Kasumi-1 (cell line): ENCODE measurements at places on chromosomes 4 and X.

DNA sequence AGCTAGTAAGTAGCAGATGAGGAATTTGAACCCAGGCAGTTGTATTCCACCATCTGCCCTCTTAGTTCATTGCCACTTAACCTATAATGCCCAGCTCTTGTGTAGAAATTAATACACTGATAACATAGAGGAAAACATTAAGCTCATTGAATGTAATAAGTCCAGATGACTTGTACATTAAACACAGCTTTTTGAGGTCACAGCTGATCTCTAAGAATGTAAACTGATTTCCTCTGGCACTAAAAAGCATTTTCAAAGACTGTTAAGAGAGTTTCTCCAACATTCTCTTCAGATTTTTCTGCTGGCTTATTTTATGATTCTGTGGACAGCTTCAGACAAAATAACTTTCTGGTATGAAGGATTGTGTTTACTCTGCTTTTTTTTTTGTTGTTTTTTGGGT, 42.7 kb downstream of the HPRT1 start:
- no peak for DNase-seq

DNA sequence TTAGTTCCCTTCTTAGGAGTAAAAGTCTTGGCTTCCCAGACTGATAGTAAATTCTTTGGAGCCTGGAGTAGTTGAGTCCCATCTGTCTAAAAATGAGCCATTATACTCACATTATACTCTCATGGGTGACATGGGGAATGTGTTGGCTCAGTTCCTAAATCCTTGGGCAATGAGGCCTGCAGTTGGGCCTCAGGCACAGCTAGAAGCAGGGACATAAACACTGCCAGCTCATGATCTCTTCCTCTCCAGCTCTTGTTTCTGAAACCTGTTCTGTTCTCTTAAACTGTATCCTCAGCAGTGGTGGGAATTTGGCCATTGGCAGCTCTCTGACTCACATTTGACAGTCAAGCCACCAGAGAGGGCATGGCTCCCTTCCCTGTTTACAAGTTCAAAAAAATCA, 212.5 kb downstream of the SPATA18 start:
- DNase-seq: peak; percentile 15

DNA sequence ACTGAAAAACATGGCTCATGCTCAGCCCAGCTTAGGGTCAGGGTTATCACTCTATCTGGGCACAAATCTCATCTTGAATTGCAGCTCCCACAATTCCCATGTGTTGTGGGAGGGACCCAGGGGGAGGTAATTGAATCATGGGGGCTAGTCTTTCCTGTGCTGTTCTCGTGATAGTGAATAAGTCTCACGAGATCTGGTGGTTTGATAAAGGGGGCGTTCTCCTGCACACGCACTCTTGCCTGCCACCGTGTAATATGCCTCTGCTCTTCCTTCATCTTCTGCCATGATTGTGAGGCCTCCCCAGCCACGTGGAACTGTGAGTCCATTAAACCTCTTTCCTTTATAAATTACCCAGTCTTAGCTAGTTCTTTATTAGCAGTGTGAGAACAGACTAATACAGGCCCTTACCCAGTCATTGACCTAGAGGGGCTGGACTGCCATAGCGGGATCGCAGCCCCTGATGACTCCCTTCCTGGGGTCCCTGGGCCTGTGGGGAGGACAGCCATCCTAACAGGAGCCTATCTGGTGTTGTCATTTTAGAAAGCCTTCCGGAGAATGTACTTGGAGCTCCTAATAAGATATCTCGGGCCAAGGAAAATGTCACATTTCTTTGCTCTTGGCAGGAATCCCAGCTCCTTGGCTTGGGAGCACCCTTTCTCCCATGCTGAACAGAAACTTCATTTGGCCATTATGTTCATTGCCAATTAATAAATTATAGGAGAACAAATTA, 112.6 kb downstream of the PHKA2 start:
- no peak for DNase-seq

DNA sequence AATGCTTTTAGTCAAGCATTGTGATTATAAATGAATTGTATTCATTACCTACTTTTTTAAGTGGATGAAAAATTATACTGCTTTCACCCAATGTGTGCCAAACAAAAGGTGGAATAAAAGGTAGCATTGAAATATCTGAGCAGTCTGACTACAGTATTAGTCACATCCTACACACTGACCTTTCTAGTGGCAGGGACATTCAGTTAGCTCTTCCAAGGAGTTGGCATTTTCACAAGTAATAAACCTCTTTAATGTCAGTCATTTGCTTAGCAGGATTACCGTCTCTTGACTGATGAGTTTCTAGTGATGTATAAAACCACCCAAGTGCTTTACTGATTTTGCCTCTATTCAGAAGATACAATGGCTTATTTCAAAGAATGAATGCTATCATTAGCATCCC, 687.9 kb downstream of the ARAP2 start:
- DNase-seq: no peak

GRCh38 chr4:103032574-103032973, 13.1 kb upstream of the SLC9B1 start:
- peak; percentile 83 for DNase-seq

DNA sequence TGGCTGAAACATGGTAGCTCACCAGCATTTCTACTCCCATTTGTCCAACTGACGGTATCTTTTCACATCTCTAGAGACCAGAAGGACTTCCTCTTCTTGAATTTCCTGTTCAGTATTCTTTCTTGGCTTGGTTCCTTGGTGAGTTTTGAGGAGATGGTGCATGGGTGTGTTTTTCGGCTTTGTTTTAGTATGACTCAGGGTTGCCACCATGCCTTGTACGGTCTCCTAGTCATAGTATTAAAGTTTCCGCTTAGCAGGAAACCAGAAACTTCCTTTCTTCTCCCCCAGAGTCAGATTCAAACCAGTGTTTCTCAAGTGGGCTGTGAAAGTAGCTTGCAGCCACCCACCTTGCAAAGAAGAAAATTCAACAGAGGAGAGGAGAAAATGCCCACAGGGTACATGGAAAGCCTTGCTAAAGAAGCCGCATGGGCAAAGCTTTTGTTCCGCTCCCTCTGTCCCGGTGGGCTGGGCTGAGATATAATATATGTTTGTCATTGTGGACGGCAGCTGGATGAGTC, 5.7 kb downstream of the CD99 start:
- DNase-seq: no peak

GRCh38 chr4:143617994-143618679, 82.3 kb downstream of the FREM3 start:
- DNase-seq: no peak

DNA sequence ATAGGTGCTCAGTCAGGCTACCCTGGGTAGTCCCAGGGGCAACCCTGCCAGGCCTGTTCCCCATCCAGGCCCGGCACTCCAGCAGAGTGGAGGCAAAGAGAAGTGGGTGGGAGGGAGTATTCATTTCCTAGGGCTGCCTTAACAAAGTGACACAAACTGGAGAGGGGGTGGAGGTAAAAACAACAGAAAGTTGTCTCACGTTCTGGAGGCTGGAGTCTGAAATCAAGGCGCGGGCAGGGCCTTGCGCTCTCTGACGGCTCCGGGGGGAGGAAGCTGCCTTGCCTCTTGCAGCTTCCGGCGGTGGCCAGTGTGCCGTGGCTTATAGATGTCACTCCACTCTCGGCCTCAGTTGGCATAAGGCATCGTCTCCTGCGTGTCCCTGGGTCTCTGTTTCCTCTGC, 90.8 kb downstream of the DCTD start:
- DNase-seq: peak; percentile 17

DNA sequence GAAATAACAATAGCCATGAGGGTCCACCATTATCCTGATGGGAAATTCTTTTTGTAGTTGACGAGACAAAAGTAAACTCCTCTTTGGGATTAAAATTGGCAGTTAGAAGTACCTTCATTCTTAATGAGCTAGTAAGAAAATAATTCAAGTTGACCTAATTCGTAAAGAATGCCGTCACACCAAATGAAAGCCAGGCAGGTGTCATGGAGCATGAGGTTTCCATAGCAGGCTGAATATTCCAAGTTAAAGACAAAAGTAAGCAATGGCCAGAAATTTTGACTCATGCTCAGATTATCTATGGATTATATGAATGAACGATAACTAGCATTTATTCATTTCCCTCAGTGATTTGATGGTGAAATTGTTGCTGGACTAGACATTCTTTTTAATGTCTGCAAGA, 192.2 kb upstream of the FAT1 start:
- no peak for DNase-seq

- no peak for DNase-seq
Measured at GRCh38 chrX:11458170-11458569, 165.0 kb downstream of the AMELX start.

DNA sequence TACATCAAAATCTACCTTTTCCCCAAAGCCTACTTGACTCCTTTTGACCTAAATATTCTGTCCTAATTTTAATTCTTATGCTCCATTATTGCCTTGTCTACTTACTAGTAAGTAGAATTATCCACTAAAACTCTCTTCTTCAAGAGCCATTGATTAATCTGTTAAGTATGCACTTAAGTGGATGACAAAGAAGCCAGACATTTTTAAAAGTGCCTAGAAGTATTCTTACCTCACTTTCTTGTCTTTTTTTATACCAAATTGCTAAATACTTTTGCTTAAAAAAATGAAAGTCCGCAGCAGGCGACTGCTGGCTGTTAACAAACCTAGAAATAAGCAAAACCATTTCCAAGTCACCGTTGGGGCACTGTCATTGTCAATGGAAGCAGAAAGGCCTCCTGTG, 20.1 kb upstream of the FRMPD4 start:
- no peak for DNase-seq

DNA sequence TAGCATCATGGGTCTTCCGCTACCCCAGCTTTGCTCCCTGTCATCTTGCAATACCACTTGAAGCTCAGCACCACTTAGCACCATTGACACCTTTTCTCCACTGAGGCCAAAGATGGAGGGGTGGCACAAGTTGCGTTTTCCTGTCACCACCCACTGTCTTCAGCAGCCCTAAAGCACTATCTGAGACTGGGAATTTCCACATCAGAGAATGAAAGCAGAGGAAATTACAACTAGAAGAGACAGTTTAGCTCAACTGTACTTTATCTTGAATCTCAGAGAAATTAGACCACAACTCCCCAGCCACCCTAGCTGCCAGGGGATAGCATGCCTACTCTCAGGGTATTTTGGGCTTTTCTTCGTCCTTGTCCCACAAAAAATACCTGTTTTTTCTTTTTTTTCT, 111.0 kb downstream of the DDIT4L start:
- DNase-seq: no peak

GRCh38 chrX:109739625-109740432, 6.8 kb upstream of the ACSL4 start:
- no peak for DNase-seq

GRCh38 chrX:35868501-35868900, 51.0 kb upstream of the CFAP47 start:
- DNase-seq: no peak

- DNase-seq: peak; percentile 10
Measured at GRCh38 chr4:140809676-140810075, 53.5 kb upstream of the TBC1D9 start.

DNA sequence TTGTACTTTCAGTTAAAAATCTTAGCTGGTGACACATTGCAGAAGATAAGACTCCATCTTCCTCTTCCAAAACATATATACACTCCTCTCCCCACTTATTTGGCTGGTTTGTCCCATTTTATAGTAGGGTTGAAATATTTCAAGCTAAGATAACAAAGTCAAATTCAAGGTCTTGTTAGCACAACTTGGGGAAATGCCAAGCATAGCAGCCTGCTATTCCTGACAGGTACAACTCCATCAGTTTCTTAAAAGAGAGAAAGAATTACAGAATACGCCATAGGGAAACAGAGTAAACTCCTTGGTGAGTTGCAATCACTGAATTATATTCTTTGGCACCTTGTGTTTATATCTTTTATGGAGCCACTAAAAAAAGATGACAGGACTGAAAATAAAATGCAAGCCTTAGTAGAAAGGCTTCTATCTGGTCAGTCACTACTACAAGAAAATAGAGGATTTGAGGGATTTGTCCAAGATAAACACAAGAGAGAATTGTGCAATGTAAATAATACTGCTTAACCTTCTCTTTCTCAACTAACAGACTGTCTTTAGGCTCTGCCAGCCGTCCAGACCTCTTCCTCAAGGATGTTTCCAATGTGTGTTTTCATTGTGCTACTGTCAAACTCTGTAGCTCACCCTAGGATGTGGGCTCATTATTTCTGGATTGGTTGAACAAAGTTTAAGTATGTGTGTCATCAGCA, 170.3 kb downstream of the VEGFC start:
- DNase-seq: no peak

DNA sequence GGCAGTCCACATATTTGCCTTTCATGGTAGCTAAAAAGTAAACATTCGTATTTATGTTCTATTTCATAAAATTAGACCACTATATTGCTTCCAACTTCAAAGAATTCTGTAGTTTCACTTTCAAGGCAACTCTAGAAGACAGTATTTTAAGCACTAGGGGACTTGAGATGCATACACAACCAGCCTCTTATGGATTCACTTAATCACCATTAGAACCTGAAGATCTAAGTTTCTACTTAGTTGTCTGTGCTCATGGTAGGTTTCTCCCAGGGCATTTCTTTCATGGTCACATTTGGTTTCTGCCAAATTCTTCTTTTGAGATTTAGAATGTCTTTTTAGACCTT, 209.9 kb upstream of the HCCS start:
- no peak for DNase-seq

GRCh38 chr4:53987761-53988171, 76.6 kb downstream of the CHIC2 start:
- DNase-seq: no peak

- DNase-seq: no peak
Measured at GRCh38 chrX:49309401-49309981, 6.0 kb downstream of the GAGE10 start.

DNA sequence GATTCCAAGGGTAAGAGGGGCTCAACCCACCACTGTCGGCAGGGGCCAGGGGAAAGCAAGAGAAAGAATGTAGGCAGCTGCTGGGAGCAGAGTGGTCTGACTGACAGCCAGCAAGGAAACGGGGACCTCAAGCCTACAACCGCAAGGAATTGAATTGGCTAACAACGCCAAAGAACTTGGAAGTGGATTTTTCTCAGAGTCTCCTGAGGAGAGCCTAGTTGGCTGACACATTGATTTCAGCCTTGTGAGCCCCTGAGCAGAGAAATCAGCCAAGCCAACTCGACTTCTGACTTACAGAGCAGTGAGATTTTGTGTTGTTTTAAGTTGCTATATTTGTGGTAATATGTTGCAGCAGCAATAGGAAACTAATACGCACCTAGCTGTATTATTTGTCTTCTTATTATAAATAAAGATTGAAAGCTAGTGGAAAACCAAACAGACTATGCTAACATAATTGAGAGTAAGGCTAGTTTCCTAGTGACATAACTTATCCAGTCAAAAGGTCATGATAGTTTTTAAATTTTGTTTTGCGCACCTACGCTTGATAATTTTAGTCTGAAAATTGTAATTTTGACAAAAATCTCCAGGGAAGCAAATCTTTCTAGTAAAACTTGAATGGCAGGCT, 145.8 kb upstream of the HCCS start:
- no peak for DNase-seq
